ENCODE measurements at places on chromosomes 5 and 9.

DNA sequence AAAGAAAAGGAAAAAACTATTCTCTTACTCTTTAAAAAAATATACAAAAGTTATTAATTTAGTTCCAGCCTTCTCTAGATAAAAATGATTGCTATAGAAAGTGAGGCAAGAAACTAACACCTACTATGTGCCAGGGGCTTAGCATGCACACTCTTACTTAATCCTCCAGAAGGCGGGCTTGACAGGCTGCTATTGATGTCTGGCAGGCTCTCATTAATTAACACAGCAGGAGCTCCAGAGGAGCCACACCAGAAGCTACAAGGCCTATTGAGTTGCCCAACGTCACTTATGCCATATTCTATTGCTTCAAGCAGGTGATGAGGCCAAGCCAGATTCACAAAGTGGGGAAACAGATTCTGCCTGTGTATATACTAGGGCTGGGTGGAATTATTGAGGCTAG lies 54.6 kb upstream of the CLINT1 start:
- no peak for DNase-seq

- DNase-seq: no peak
Measured at GRCh38 chr5:3604501-3604900, 8.9 kb downstream of the IRX1 start.

DNA sequence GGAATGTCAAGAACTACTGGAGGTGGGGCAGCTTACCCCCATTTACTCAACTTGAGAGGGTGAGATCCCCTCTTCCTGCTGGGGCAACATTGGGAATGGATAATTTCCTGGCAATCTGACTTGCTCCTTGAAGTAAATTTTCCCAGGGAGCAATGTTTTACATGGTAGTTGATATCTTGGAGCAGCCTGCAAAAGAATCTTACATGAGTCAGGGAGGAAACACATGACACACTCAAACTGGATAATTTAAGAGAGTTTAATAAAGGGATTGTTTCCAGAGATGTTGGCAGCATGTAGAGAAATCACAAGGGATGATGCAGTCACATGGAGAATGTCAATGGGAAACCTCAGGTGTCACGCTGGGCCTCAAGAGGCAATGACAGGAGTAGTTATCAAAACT lies 212.5 kb downstream of the GAS1 start:
- no peak for DNase-seq

GRCh38 chr5:39668980-39669379 lies 244.2 kb upstream of the DAB2 start:
- no peak for DNase-seq

DNA sequence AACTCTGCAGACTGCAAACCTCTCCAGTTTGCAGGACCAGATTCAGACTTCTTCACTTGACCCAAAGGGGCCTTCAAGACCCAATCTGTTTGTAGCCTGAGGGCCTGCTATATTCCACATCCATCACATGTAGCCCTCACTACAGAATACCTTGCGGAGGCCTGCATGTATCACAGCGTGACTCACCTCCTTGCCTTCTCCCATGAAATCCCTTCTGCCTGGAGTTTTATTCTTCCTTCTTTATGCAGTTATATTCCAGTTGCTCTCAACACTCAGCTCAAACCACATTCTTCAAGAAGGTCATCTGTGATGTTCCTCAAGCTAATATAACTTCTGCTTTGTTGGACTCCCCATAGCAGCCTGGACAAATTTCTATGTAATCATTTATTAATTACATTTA lies 198.5 kb upstream of the PTGER4 start:
- DNase-seq: no peak

GRCh38 chr5:159899067-159900049 lies 16.9 kb upstream of the ADRA1B start:
- no peak for DNase-seq

Data from H9 (cell line).